Activated naive CD4-positive, alpha-beta T cell treated with anti-CD3 and anti-CD28 coated beads for 36 hours (primary cell): ENCODE measurements at places on chromosomes 3 and 15. TPM values are rescaled to one million over a fixed set of nuclear protein-coding genes. Genes with fewer than 3 reads are reported as not detected.

DNA sequence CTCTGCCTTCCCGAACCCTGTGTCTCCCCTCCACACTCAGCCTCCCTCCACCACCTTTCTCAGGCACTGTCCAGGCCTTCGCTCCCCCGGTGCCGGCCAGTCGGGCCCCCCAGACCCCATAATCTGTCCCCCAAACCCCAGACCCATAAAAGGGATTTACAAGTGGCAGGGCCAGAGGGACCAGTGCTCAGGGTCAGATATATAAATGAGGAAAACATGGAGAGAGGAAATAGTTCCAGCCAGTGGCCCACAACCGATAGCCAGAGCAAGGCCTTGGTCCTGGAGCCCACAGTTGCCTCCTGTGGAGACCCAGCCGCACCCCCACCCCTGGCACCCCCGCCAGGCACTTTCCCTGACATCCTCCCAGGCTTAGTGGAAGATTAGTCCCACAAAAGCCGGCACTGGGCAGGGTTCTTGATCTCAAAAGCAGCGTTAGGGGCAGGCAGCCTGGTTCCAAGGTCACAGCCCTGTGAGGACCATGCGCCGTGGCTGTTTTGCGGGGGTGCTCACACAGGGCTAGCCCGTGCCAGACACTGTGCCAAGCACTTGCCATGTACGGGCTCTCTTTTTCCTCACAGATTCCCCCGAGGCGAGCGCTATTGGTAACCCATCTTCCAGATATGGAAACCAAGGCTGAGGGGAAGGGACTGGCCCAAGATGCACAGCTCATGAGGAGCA is 1.1 kb upstream of the PLXND1 start:
- no peak overlapping the region for H3K27ac ChIP-seq
- H3K27me3 ChIP-seq, result peaks cover 19% of the 10 kb centered on the region
- peaks cover 2% of the 10 kb centered on the region for H3K36me3 ChIP-seq
- DNase-seq, result no peak
- H3K4me3 ChIP-seq, result peak overlapping the region; percentile 73
- H3K4me1 ChIP-seq, result peaks cover 7% of the 10 kb centered on the region

DNA sequence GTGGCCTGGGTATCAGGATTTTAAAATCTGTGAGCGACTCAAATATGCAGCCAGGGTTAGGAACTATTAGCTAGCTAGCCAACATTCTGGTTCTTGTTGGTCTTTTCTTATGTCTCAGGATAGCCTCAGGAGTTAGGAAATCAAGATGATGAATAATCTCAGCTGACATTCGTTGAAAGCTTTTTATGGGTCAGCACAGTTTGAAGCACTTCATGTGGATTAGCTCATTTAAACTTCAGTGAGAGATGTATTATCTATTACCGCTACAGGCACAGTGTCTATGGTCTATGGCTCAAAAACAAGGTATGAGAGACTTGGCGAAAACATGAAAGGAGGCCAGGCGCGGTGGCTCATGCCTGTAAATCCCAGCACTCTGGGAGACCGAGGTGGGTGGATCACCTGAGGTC is 187.5 kb upstream of the THRB start:
- no peak overlapping the region for H3K4me3 ChIP-seq
- H3K27ac ChIP-seq, result no peak overlapping the region
- no peaks in the 10 kb centered on the region for H3K36me3 ChIP-seq
- DNase-seq, result no peak

- H3K4me3 ChIP-seq, result no peak overlapping the region
- no peak for DNase-seq
- peaks cover 5% of the 10 kb centered on the region for H3K36me3 ChIP-seq
- H3K27ac ChIP-seq, result peak overlapping the region; percentile 5
Measured at GRCh38 chr15:85676342-85677098, 118.2 kb downstream of the KLHL25 start.

Gene PEX5L
- not detected for total RNA-seq

Gene TICRR
- 21.0 TPM for total RNA-seq

Gene LSAMP
- not detected for total RNA-seq
